ENCODE measurements at places on chromosomes 1 and 21.

- no peak overlapping the region for H3K4me3 ChIP-seq
- no peaks in the 10 kb centered on the region for H3K27me3 ChIP-seq
- H3K4me1 ChIP-seq, result no peaks in the 10 kb centered on the region
Observed at GRCh38 chr1:22484706-22485345, 33.2 kb downstream of the ZBTB40 start.

- no peak overlapping the region for H3K4me3 ChIP-seq
- H3K27me3 ChIP-seq, result no peaks in the 10 kb centered on the region
- DNase-seq, result no peak
- H3K4me1 ChIP-seq, result no peaks in the 10 kb centered on the region
- no peak overlapping the region for H3K27ac ChIP-seq
Observed at GRCh38 chr1:101144671-101145448, 92.0 kb upstream of the S1PR1 start.

GRCh38 chr1:209808059-209808581 lies 2.2 kb upstream of the IRF6 start:
- H3K27ac ChIP-seq, result no peak overlapping the region
- H3K4me3 ChIP-seq, result no peak overlapping the region
- DNase-seq, result no peak
- H3K4me1 ChIP-seq, result peaks cover 17% of the 10 kb centered on the region

DNA sequence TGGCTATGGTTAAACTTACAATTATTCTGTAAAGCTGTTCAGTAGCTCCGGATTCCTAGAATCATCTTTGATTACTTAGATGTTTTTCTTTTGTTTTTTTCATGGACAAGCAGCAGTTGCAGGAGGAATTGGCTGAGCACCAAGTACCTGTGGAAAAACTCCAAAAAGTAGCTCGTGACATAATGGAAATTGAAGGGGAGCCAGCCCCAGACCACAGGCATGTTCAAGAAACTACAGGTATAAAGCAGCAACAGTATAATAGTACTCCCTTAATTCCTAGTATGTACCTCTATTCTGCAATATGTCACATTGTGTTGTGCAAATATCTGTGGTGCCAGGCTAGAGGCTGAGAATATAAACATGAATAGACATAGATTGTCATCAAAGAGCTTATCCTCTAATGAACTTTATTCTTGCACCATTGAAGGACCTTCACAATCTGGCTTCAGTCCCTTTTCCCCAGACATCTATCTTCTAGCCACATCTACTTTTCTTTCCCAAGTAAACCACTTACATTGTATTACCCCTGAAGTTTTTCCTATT lies 132.3 kb upstream of the BMP8A start:
- H3K4me3 ChIP-seq, result no peak overlapping the region
- no peaks in the 10 kb centered on the region for H3K27me3 ChIP-seq
- DNase-seq, result no peak
- H3K4me1 ChIP-seq, result no peaks in the 10 kb centered on the region
- no peak overlapping the region for H3K27ac ChIP-seq

GRCh38 chr1:196660852-196661251 lies 9.0 kb downstream of the CFH start:
- no peak overlapping the region for H3K4me3 ChIP-seq
- no peaks in the 10 kb centered on the region for H3K4me1 ChIP-seq
- DNase-seq, result no peak
- no peaks in the 10 kb centered on the region for H3K36me3 ChIP-seq
- no peaks in the 10 kb centered on the region for H3K27me3 ChIP-seq
- H3K27ac ChIP-seq, result no peak overlapping the region

DNA sequence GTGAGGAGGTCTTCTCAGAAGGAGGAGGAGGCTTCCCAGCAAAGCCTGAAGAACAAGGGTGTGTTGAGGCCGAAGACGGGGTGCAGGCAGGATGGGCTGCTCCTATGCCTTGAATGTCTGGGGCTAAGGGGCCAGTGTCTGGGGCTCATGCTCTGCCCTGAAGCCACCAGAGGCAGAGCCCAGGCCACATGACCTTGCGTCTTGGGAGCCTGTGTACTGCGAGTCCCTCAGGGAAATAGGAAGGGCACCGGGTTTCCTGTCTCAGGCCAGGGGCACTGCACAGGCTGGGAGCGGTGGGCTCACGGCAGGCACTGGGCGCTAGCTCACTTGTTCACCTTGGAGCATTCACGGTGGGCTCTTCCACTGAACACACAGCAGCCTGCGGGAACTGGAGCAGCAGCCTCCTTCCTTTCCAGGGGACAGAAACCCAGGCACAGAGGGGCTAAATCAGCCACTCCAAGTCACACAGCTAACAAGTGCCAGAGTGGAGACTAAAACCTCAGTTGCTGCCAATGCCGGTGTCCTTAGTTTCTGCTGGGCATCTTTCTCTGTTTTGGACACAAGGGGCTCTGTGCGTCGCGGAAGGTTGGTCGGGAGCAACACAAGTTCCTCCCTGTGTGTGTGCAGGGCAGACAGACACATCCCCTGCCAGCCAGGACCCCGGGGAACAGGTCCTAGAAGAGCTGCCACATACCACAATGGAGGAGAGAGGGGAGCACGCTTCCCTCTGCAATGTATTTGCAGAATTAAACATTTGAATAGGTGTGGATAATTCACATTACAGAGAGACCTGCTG lies 104.8 kb upstream of the C1orf174 start:
- H3K27me3 ChIP-seq, result no peaks in the 10 kb centered on the region
- no peaks in the 10 kb centered on the region for H3K4me1 ChIP-seq
- no peak for DNase-seq

- DNase-seq, result peak; percentile 58
- no peak overlapping the region for H3K4me3 ChIP-seq
- H3K27ac ChIP-seq, result no peak overlapping the region
- H3K4me1 ChIP-seq, result no peaks in the 10 kb centered on the region
- no peaks in the 10 kb centered on the region for H3K36me3 ChIP-seq
Observed at GRCh38 chr21:36487641-36488307, 7.9 kb upstream of the CLDN14 start.

GRCh38 chr1:94038511-94038910 lies 82.4 kb downstream of the ABCA4 start:
- no peak overlapping the region for H3K27ac ChIP-seq
- no peaks in the 10 kb centered on the region for H3K4me1 ChIP-seq
- H3K27me3 ChIP-seq, result no peaks in the 10 kb centered on the region
- no peak overlapping the region for H3K4me3 ChIP-seq
- DNase-seq, result no peak
- no peaks in the 10 kb centered on the region for H3K36me3 ChIP-seq

DNA sequence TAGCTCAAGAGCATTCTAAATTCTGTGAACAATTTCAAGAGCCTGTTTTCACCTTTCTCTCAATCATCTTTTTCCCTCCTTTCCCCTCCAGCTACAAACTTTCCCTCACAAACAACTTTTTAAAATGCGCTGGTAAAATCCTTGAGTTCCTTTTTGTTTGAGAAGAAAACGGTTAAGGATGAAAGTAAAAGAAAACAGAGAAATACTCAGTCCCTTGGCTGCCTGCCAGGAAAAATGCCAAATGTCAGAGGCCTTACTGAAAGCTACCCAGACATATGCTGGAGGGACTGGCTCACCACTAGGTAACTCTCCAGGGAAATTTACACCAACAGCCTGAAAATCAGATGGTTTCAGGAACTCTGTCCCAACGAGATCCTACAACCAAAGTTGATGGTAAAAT lies 11.0 kb upstream of the SERBP1 start:
- no peak overlapping the region for H3K4me3 ChIP-seq
- H3K27me3 ChIP-seq, result no peaks in the 10 kb centered on the region
- no peaks in the 10 kb centered on the region for H3K4me1 ChIP-seq
- peak; percentile 48 for DNase-seq
- no peak overlapping the region for H3K27ac ChIP-seq

DNA sequence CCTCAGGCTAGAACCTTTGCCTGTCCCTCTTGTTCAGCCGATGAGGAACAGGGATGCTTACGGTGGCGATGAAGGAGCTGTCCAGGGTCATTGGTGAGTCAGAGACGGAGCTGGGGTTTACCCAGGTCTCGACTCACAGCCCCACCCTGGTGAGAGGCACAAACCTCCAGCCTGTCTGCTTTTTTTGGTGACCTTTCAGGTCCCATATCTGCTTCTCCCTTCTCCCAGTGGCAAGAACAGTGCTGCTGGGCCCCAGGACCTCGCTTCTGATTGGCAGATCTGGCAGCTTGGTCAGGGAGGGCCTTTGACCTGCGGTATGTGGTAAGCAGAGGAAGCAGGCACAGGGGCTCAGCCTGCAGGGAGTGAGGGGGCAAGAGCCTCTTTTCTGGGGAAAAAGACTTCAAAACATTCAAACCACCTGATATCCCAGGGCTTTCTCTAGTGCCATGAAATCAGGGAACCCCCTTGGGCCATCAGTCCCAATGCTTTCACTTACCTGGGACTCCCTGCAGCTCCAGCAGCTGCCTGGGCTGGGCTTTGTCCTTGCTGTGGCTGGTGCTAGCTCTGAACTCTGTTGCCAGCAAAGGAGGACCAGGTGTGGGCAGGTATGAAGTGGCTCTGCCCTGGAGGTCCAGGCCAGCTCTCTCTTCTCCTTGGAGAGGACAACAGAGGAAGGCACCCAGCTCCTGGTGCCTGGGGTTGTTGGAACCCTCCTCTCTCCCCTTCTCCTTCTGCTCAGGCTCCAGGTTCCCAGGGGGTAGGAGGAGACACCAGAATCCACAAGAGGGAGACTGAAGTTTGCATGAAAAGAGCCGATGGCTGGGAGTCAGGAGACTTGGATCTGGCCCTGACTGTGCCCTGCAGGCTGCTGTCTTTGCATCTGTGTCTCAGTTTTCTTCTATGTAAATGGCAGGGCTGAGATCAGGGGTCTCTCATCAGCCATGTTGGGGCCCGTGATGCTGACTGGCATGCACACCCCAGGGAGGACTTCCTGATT lies 41.4 kb downstream of the TRIM62 start:
- no peak overlapping the region for H3K27ac ChIP-seq
- no peaks in the 10 kb centered on the region for H3K36me3 ChIP-seq
- no peak overlapping the region for H3K4me3 ChIP-seq

GRCh38 chr21:43701936-43702784 lies 16.8 kb upstream of the PDXK start:
- H3K36me3 ChIP-seq, result no peaks in the 10 kb centered on the region
- H3K4me3 ChIP-seq, result peak overlapping the region; percentile 9
- DNase-seq, result no peak
- no peaks in the 10 kb centered on the region for H3K4me1 ChIP-seq

GRCh38 chr21:38679534-38679933 lies 126.2 kb upstream of the ETS2 start:
- DNase-seq, result no peak
- no peaks in the 10 kb centered on the region for H3K27me3 ChIP-seq
- no peak overlapping the region for H3K27ac ChIP-seq
- H3K4me1 ChIP-seq, result no peaks in the 10 kb centered on the region
- H3K36me3 ChIP-seq, result no peaks in the 10 kb centered on the region
- H3K4me3 ChIP-seq, result no peak overlapping the region

- H3K4me1 ChIP-seq, result no peaks in the 10 kb centered on the region
- H3K27ac ChIP-seq, result no peak overlapping the region
- no peaks in the 10 kb centered on the region for H3K36me3 ChIP-seq
- no peaks in the 10 kb centered on the region for H3K27me3 ChIP-seq
- H3K4me3 ChIP-seq, result no peak overlapping the region
Observed at GRCh38 chr1:245052258-245052657, 102.5 kb upstream of the KIF26B start.

DNA sequence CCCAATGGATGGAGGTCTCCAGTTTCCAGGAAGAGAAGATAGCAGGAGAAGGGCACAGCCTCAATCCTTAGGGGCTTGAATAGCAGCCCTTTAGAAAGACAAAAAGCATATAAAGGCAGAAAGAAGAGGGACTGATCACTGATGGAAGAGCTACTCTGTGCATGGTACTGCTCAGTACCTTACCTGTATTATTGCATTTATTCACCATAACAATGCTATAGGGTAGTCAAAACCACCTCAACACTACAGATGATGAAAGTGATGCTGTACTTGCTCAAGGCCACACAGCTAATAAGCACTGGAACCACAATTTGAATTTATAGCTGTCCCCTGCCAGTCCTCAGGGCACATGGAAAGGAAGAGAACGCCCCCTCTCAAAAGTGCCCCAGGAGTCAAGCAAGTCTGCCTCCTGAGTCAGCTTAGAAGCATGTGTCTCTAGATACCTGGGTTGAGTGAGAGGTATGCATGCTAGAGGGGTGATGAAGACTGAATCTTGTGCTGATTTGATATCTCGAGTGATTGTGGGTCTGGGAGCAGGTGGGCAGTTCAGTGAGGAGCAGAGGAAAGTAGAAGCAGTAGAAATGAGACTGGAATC lies 13.6 kb downstream of the DDAH1 start:
- DNase-seq, result no peak
- no peaks in the 10 kb centered on the region for H3K27me3 ChIP-seq
- no peak overlapping the region for H3K27ac ChIP-seq
- H3K4me1 ChIP-seq, result peaks cover 21% of the 10 kb centered on the region

- DNase-seq, result peak; percentile 30
- no peak overlapping the region for H3K4me3 ChIP-seq
- H3K27ac ChIP-seq, result no peak overlapping the region
- H3K36me3 ChIP-seq, result no peaks in the 10 kb centered on the region
Observed at GRCh38 chr1:202553560-202554038, 156.7 kb downstream of the SYT2 start.

- DNase-seq, result peak; percentile 30
- H3K4me1 ChIP-seq, result no peaks in the 10 kb centered on the region
- no peak overlapping the region for H3K4me3 ChIP-seq
- H3K27ac ChIP-seq, result peak overlapping the region; percentile 63
Observed at GRCh38 chr1:115714572-115715141, 53.9 kb downstream of the CASQ2 start.

- no peaks in the 10 kb centered on the region for H3K36me3 ChIP-seq
- H3K27me3 ChIP-seq, result no peaks in the 10 kb centered on the region
- no peak overlapping the region for H3K27ac ChIP-seq
- no peak overlapping the region for H3K4me3 ChIP-seq
- H3K4me1 ChIP-seq, result no peaks in the 10 kb centered on the region
Observed at GRCh38 chr1:172219966-172220365, 200.5 kb upstream of the C1orf105 start.

DNA sequence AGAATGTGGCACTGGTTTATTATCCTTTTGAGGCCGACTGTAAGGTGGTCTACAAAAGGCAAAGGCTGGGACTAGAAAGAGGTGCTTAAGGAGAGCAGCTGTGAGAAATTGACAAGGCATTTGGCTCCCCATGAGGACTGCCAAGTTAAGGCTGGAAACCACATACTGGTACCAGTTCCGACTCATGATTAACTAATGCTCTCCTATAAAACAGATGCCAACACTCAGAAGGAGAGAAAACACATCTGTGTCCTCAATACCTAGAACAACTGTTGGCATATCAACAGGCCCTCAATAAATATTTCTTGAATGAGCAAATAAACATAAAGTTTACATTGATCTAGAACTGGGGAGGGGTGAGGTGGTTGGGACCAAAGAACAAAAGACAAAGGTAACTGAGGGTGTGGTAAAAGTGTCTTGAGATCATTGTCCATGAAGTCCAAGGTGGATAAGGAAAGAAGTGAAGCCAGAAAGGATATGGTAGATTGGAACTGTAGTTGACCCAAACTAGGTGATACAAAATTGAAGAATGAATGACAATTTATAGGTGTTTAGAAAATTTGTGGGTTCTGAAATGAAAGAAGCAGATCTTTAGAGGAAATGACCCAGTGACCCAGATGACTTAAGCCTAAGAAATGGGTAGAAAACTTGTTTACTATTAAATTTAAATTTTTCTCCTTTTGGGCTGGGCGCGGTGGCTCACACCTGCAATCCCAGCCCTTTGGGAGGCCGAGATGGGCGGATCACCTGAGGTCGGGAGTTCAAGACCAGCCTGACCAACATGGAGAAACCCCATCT lies 16.9 kb upstream of the MCL1 start:
- no peak for DNase-seq
- no peaks in the 10 kb centered on the region for H3K36me3 ChIP-seq
- no peak overlapping the region for H3K4me3 ChIP-seq
- H3K27ac ChIP-seq, result no peak overlapping the region
- H3K4me1 ChIP-seq, result no peaks in the 10 kb centered on the region
- no peaks in the 10 kb centered on the region for H3K27me3 ChIP-seq
